ENCODE measurements at places on chromosomes 2 and 18. TPM values are rescaled to one million over a fixed set of nuclear protein-coding genes. Genes with fewer than 3 reads are reported as not detected.

RGPD8 gene
- total RNA-seq: 13.1 TPM

CD302 gene
- 34.6 TPM for total RNA-seq

DNA sequence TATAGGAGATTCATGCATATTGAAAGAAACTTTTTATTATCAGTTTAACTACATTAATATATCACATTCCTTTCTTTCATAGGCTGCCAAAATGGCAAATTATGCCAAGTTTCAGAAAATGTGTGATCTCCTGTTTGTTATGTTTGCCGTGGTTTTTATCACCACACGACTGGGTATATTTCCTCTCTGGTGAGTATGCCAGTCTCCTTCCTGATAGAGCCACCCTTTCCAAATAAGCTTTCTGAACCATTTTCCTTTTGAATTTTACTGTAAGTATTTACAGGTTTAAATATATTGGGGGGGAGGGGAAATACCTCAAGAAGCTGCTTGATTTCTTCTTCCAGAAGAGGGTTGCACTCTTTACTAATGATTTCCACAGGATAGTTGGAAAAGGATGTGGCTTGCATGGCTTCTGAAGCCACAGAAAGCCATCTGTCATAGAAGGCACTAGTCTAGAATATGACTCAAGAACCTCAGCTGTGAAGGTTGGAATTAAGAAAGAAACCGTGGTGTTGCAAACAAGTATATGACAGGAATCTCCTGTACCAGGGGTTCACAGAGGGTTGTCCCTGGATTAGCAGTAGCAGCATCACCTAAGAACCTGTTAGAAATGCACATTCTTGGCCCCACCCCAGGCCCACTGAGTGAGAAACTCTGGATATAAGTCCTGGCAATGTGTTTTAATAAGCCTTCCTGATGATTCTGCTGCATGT lies 84.5 kb upstream of the NOSTRIN start:
- no peak for DNase-seq

IGFBP5 gene
- 246 TPM for total RNA-seq

DNA sequence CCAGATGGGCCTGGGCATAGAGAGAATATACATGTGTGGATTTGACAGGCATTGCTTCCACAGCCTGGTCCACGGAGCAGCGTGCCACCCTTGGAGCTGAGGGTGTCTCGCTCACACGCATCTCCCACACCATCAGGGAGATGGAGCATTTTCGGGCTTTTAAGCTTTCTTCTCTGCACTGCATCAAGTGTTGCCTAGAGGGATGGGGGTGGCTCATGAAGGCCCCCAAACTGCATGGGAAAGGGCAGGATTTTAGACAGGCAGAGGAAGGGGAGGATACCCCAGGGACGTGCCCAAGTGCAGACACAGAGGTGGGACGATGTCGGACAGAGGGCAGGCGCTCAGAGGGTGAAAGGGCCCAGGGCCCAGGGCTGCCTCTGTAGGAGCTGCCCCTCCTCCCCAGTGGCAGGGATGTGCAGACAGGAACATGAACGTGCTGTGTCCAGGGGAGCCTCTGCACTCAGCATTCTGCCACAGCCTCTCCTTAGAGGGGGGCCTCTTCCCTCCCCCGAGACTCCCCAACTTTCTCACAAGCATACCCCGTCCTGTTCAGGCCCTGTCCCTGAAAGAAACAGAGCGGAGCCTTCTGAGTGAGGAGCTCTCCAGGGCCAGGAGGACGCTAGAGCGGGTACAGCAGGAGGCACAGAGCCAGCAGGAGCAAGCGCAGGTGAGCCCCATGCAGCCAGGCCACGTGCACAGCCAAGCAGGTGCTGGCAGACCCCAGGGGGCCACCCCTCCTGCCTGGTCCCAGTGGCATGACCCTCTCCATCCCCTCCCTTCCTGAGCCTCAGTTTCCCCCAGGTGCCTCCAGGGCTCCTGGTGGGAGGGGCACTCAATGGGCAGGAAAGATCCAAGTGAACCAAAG lies 42.9 kb upstream of the SNED1 start:
- DNase-seq: no peak

GRCh38 chr2:120441744-120442471 lies 96.0 kb downstream of the INHBB start:
- DNase-seq: peak; percentile 38

TWIST2 gene
- total RNA-seq: 5.9 TPM

- DNase-seq: no peak
Observed at GRCh38 chr18:79730804-79731203, 51.2 kb downstream of the CTDP1 start.

SLC5A7 gene
- 0.20 TPM for total RNA-seq

MYL12B gene
- 342 TPM for total RNA-seq

IL36G gene
- not detected for total RNA-seq

DNA sequence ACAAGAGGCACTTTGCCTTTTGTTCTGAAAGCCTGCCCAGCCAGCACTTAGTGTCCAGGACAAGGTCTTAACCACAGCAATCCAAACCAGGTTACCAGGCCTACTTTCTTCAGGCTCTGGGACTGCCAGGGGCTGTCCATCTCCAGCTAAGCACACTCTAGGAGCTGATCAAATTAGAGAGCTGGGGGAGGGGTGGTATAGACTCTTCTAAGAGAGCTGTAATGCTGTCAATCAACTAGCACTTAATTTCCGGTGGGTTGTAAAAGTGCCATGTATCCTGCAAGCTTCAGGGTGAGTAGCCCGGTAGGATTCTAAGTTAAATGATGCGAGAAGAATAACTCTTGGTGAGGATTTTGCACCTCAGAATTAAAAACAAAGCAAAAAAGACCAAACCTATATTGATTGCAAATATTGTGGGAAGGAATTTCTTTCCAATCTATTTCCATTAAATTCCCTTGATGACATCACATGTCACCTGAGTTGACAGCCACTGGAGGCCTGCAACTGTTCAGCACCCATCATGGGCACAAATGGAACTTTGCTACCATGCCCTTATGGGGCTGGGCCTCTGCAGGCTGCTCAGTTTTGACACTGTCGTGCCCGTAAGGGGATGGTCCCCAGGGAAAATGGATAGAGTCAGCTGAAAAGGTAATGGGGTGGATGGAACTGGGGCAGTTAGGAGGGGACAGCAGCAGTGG lies 8.7 kb upstream of the COX7A2L start:
- DNase-seq: no peak

GRCh38 chr2:190864375-190864774 lies 16.2 kb upstream of the GLS start:
- DNase-seq: no peak

GRCh38 chr2:206260188-206261012 lies 14.1 kb upstream of the ZDBF2 start:
- DNase-seq: no peak

GRCh38 chr2:9767656-9768281 lies 75.5 kb upstream of the TAF1B start:
- no peak for DNase-seq

DNA sequence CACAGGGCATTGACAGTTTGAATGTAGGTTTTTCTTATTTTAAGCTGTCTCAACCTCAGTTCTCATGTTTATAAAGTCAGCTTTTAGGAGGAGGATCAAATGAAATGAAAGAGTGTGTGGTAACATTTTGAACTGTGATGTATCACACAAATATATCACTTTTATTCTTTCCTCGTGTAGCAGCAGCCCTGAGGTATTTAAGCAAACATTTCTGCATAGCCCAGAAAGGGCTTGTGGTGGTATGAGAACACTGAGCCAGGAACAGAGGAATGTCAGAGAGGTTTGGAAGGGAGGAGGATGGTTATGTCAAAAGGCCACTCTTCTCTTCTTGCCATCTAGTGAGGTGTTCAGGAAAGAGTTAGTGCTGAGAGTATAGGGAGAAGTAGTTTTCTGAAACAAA lies 150.2 kb downstream of the PARD3B start:
- DNase-seq: no peak

Data from mucosa of gallbladder (tissue), 1 donor.